ENCODE measurements at places on chromosomes 11 and 22.

- ATAC-seq = no peak
Measured at GRCh38 chr11:65315866-65316226, 1.2 kb downstream of the CDC42EP2 start.

DNA sequence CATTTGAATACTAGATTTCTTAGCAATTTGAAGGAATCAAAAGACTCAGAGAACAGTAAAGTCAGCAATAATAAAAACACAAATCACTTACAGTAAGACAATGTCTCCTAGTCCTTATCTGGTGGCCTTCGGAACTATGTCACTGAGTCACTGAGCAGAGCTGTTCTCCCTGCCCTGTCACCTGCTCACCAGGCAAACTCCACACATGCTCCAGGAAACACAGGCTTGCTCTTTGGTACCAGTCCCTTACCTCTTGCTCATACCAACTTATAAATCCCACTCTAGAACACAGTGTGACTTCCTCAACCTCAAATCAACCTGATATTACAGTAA, 81.1 kb upstream of the CHRM4 start:
- ATAC-seq = no peak

GRCh38 chr22:45053571-45053970, 43.8 kb upstream of the PHF21B start:
- ATAC-seq = no peak

- peak; percentile 73 for ATAC-seq
Measured at GRCh38 chr11:119673759-119674336, 55.2 kb downstream of the NECTIN1 start.

- ATAC-seq = no peak
Measured at GRCh38 chr11:8093931-8094575, 13.0 kb downstream of the TUB start.

DNA sequence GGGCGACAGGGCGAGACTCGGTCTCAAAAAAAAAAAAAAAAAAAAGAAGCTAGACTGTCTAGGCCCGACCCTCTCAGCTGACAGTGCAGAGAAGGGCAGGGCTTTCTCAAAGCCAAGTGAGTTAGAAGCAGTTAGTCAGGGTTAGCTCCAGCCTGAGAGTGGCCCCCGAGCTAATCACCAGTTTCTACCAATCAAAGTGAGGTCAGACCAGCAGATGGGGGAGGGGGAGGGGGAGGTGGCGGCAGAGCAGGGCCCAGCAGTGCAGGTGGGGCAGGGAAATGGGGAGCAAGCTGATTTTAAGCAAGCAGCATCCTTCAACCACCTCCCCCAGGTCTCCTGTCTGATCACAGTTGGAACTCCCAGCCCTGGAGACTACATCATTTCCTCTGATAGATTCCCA, 55.3 kb upstream of the PRR5 start:
- no peak for ATAC-seq

- no peak for ATAC-seq
Measured at GRCh38 chr11:107282195-107282594, 175.4 kb downstream of the CWF19L2 start.

GRCh38 chr11:73236205-73236765, 18.2 kb downstream of the P2RY2 start:
- no peak for ATAC-seq

- ATAC-seq = no peak
Measured at GRCh38 chr22:40179526-40179925, 1.8 kb downstream of the TNRC6B start.

- ATAC-seq = no peak
Measured at GRCh38 chr11:119422809-119423508, at the start of gene THY1. Gene THY1 (minus strand): TSS chr11:119423172. CDS start chr11:119420905, 2,267 bp downstream.

DNA sequence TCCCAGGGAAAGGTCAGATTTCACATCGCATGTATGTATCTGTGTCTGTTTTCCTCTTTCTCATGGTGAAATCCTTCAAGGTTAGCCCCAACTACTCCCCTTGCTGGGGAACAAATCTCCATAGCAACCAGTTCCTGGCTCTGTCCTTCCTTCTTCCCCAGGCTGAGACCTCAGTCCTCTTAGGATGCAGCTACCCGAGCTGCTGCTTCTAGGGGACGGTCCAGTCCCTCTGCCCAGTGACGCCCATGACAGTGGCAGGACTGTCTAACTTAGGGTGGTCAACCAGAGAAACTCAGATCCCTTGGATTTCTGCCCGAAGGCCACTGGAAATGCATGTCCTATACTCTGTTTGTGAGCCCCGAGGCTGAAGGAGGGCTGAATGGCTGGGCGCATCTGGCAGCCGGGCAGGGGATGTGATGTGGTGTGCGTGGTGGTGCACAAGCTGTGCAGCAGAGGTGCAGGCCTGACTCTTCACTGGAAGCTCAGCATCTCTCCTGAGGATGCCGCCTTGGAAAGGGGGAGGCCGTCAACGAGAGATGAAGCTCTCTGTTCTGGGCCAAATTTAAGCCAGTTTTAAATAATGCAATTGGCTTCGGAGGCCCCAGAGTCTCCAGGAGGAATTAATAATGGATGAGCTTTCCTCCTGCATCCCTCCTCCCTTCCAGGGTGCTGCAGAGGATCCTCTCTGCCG, 118.7 kb upstream of the B3GAT1 start:
- ATAC-seq = no peak

- no peak for ATAC-seq
Measured at GRCh38 chr11:102708654-102709053, 3.1 kb upstream of the MMP27 start.

DNA sequence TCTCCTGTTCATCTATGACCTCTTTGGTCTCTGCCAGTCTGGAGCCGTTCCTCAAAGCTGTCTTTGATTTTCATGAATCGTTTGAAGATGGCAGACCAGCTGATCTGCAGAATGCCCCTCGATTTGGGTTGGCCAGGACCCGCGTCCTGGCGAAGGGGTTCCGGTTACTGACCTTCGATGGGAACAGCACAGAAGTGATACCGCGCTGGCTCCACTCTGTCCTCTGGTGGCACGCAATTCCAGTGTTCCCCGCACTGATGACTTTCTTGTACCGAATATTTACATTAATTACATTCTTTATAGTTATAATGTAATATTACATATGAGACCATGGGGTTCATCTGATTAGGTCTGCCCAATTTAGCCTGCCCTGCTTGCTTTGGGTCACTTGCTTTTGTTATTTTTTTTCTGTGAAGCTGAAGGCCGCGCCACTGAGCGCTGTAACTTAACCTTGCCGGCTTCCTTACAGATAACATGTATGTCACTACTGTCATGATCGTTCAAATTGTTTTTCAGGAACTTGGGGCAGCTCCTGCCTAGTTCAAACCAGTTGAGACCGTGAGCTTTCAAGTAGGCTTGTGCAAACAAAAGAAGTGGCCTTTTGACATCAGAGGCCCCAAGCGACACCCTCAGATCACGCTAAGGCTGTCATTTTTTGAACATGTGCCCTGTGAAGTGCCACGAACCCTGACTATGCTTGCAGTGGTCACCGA, 4.1 kb upstream of the USP18 start:
- no peak for ATAC-seq

GRCh38 chr22:38489142-38489541, 17.0 kb downstream of the DDX17 start:
- ATAC-seq = no peak
